ENCODE measurements at places on chromosomes 6 and 20.

GRCh38 chr6:41489120-41489851 lies 56.9 kb upstream of the FOXP4 start:
- H3K27ac ChIP-seq: peak overlapping the region; percentile 21
- no peaks in the 10 kb centered on the region for H3K36me3 ChIP-seq
- no peak for DNase-seq
- H3K27me3 ChIP-seq: no peaks in the 10 kb centered on the region
- no peak overlapping the region for H3K4me3 ChIP-seq

DNA sequence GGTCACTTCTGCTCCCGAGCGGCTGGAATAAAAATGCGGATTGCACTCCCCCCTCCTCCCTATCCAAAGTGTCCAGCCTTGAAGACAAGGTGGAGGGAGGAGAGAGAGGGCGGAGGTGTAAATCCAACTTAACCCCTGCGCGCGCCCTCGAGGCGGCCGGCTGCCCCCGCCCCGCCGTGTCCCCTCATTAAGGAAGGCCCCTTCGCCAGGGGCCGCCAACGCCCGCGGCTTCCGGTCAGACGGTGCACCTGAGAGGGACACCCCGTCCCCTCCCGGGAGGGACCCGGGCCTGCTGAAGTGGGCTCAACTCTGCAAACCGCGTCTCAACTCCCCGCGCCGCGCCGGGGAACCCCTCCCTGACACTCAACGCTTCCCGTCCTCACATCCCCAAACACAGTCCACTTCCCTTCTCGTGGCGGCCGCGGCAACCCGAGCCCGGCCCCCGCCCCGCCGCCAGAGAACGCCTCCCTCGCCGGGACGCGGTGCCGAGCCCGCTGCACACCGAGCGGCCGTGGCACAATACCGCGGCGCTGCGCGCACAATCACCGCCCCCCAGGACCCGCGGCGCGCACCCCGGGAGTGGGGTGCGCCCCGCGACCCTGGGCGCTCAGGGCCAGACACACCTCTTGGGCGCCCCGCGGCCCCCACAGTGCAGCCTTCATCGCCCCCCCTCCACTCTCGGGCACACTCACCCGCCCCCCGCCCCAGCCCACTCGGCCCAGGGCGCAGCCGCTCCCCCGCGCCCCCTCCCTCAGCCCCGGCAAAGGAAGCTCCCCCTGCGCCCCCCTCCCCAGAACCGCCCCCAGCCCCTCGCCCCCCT lies 102.5 kb downstream of the NOL4L start:
- DNase-seq: peak; percentile 48
- H3K4me3 ChIP-seq: peak overlapping the region; percentile 93
- H3K27ac ChIP-seq: peak overlapping the region; percentile 95
- peaks cover 54% of the 10 kb centered on the region for H3K4me1 ChIP-seq
- peaks cover 2% of the 10 kb centered on the region for H3K27me3 ChIP-seq

DNA sequence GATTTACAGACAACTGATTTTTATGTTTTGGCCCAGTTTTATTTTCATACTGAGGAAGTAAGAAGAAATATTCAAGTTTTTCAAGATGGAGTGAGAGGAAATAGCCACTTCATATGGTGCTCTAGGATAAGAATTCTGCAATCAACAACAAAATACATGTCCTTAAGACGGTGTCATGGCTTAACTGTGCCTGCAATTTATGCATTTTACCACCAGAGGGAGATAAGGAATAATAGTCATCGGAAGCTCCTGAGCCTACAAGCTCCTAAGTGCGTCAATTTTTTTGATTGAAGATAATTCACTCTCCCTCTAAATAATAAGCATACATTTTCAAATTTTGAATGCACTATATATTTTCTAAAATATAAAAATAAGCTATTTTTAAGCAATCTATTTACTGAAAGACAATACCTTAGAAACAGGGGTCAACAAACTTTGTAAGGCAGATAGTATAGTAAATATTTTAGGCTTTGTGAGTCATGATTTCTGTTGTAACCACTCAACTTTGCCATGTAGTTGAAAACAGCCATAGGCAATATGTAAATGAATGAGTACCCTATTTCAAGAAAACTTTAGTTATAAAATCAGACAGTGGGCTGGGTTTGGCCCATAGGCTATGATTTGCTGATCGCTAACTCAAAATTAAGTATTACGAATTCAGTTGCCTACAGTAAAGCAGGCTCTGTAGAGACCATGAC lies 230.9 kb upstream of the DTNBP1 start:
- H3K4me1 ChIP-seq: peaks cover 3% of the 10 kb centered on the region
- peaks cover 26% of the 10 kb centered on the region for H3K27me3 ChIP-seq
- no peak overlapping the region for H3K4me3 ChIP-seq

GRCh38 chr20:44660581-44660980 lies 9.1 kb upstream of the ADA start:
- H3K27me3 ChIP-seq: peaks cover 13% of the 10 kb centered on the region
- H3K27ac ChIP-seq: no peak overlapping the region
- DNase-seq: no peak
- no peak overlapping the region for H3K4me3 ChIP-seq
- no peaks in the 10 kb centered on the region for H3K36me3 ChIP-seq
- H3K4me1 ChIP-seq: no peaks in the 10 kb centered on the region

- no peak overlapping the region for H3K4me3 ChIP-seq
- peaks cover 37% of the 10 kb centered on the region for H3K4me1 ChIP-seq
- peaks cover 41% of the 10 kb centered on the region for H3K27me3 ChIP-seq
These were observed 54.9 kb upstream of the FRMD1 start for GRCh38 chr6:168133687-168134559.

GRCh38 chr6:150880336-150880735 lies 14.8 kb downstream of the MTHFD1L start:
- peaks cover 21% of the 10 kb centered on the region for H3K4me1 ChIP-seq
- H3K36me3 ChIP-seq: peaks cover 7% of the 10 kb centered on the region
- no peak for DNase-seq
- no peak overlapping the region for H3K27ac ChIP-seq
- no peak overlapping the region for H3K4me3 ChIP-seq

GRCh38 chr6:117232196-117232595 lies 33.2 kb upstream of the VGLL2 start:
- no peak overlapping the region for H3K27ac ChIP-seq
- no peaks in the 10 kb centered on the region for H3K4me1 ChIP-seq
- no peak overlapping the region for H3K4me3 ChIP-seq
- DNase-seq: no peak

DNA sequence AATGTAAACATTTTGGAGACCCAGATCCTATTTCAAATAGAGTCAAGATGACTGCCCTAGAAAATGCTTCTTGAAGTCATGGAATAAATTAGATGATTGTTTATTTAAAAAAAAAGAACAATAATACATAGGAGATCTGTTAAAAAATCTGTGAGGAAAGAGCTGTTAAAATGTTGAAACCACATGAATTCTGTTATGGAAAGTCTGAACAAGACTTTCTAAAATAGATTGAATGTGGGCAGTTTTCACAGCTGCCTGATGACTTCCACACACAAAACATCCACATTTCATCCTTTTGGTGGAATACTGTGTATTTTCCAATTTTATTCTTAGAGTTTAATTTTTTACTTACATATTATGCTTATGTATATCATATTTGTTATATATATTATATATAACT lies 186.1 kb downstream of the LAMA2 start:
- DNase-seq: no peak
- no peaks in the 10 kb centered on the region for H3K27me3 ChIP-seq
- H3K4me1 ChIP-seq: no peaks in the 10 kb centered on the region

- H3K27me3 ChIP-seq: no peaks in the 10 kb centered on the region
- H3K4me1 ChIP-seq: peaks cover 20% of the 10 kb centered on the region
- no peak for DNase-seq
- no peak overlapping the region for H3K4me3 ChIP-seq
- peak overlapping the region; percentile 10 for H3K27ac ChIP-seq
- H3K36me3 ChIP-seq: no peaks in the 10 kb centered on the region
These were observed 268.3 kb upstream of the FAM83B start for GRCh38 chr6:54578261-54578660.

- no peak for DNase-seq
- H3K27ac ChIP-seq: no peak overlapping the region
- peaks cover 27% of the 10 kb centered on the region for H3K27me3 ChIP-seq
These were observed 27.9 kb downstream of the NTSR1 start for GRCh38 chr20:62736407-62737071.

DNA sequence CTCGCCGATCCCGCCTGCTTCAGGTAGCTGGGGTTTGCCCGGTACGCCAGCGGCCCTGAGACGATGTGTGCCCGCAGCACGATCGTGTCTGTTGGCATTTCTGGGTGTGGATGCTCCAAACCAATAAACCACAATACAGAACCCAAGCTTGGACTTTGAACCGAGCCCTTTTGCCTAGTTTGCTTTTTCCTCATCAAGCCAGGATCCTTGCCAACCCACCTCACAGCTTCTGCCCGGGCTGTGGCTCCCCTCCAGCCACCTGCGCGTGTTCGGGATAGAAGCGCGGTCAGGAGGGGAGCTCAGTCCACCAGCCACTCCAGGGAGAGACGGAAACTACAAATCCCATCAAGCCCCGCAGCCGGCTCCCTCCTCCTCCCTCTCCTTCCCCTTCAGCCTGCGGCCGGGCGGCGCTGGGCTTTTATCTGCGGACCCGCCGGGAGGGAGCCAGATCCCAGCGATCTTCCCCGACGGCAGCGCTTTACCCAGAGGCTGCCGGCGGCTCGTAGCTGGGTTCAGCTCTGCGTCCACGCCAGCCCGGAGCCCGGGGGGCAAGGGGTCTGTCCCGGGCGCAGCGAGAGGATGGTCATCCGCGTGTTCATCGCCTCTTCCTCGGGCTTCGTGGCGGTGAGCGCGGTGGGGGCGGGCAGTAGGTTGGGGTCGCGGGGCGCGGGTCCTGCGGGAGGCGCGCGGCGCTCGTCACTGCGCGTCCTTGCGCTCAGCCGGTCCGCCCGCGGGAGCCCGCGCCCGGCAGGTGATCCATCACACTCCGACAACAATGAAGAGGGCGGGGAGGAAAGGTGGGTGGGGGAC lies at the start of gene SH3BGRL2:
Gene SH3BGRL2 (plus strand): TSS at position 447 of the 810 bp plus-strand sequence. CDS start 133 bp downstream, at position 580.
- H3K27me3 ChIP-seq: no peaks in the 10 kb centered on the region
- peaks cover 5% of the 10 kb centered on the region for H3K36me3 ChIP-seq
- peak within 1 kb of the TSS; percentile 97 for H3K27ac ChIP-seq
- H3K4me1 ChIP-seq: peaks cover 39% of the 10 kb centered on the region
- peak; percentile 79 for DNase-seq

GRCh38 chr6:89138173-89138572 lies 7.7 kb upstream of the PM20D2 start:
- H3K4me3 ChIP-seq: no peak overlapping the region
- H3K4me1 ChIP-seq: peaks cover 22% of the 10 kb centered on the region
- no peak for DNase-seq

- H3K27ac ChIP-seq: no peak overlapping the region
- no peaks in the 10 kb centered on the region for H3K36me3 ChIP-seq
- H3K4me1 ChIP-seq: no peaks in the 10 kb centered on the region
- no peak for DNase-seq
These were observed 151.8 kb upstream of the PRND start for GRCh38 chr20:4569865-4570264.

DNA sequence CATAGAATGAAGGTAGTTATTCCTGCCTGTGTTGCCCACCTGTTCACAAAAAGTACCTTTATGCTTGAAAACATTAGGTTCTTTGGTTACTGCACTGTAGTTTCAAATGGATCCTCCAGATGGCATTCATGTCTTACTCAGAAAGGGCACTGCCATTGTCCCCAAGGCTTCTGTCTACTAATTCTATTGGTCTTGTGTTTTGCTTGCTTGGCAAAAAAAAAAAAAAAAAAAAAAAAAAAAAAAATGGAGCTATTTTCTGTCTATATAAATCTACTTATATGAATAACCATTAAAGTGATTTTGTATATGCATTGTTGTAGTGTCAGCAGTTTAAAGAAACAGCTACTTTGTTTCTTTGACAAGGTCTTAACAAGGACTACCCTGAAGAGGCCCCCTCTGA lies 12.7 kb upstream of the EFHC1 start:
- H3K27ac ChIP-seq: no peak overlapping the region
- no peak for DNase-seq

DNA sequence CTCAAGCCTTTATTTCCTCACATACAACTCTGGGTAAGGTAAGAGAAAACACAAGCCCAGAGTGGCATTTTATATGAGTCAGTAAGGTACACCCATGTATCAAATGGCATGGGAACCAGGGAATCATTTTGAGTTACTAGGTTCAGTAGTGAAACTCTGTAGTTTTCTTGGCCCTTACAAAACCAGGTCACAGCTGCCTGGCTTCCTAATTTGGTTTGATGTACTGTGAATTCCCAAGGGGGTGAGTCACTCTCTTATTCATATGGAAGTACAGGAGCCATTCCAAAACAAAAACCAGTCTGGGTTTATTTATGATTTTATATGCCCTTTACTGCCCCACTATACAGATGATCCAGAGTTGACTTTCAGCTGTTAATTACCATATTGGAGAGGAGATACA lies 70.7 kb downstream of the PDE7B start:
- H3K4me1 ChIP-seq: no peaks in the 10 kb centered on the region
- H3K27ac ChIP-seq: no peak overlapping the region
- H3K36me3 ChIP-seq: no peaks in the 10 kb centered on the region
- no peak for DNase-seq

DNA sequence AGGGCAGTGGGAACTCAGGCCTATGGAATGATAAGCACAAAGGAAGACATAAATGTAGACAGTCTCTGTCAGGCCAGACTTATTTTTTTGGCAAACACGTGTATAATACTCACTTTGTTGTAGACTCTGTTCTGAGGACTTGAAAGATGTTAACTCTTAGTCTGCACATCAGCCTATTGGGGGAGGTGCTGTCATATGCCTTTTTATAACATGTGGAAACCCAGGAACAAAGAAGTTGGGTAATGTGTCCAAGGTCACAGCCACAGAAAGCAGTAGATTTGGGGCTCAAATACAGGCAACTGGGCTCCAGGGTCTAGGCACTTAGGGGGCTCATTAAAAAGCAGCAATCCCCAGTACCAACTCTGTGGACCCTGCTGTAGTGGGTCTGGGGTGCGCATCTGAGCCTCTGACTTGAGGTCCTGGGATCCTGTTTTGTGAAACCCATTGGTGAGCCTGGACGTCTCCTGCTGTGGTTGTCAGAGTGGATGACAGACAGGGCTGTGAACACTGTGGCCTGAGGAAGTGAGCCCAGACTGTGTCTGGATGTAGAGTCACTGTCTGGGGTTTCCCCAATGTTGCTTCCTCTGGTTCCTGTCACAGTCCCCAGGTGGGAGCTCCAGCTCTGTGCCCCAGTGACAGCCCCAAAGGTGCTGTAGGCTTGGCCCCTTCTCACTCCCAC lies 50.0 kb downstream of the CDH26 start:
- H3K27me3 ChIP-seq: peaks cover 5% of the 10 kb centered on the region
- H3K27ac ChIP-seq: no peak overlapping the region
- no peak for DNase-seq
- peaks cover 3% of the 10 kb centered on the region for H3K36me3 ChIP-seq
- H3K4me1 ChIP-seq: peaks cover 2% of the 10 kb centered on the region

DNA sequence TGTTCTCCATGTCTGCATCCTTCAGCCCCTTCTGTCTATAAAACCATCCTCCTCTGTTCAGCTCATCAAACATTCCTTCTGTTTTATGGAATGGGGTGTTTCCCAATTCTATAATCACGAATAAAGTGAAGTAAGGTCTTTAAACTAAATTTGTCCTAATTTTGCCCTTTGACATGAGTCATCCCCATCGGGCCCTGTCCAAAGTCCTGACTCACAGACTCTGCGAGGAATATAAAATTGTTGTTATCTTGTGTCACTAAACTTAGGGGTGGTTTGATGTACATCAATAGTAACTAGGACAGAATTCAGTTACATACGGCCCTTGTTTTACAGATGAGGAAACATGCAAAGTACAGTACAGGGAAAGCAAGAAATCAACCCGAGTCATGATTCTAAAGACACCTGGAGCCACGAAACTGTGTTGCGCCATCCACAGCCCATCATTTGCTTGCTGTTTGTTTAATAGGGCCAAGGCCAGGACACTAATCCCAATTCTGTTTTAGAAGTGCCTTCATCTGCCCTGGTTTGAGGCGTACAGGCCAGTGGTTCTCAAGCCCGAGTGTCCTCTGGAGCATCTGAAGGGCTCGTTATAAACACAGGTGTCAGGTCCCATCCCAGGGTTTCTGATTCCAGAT lies 2.8 kb downstream of the ACSS1 start:
- H3K27me3 ChIP-seq: peaks cover 74% of the 10 kb centered on the region
- no peaks in the 10 kb centered on the region for H3K4me1 ChIP-seq
- no peak overlapping the region for H3K4me3 ChIP-seq
- no peak for DNase-seq

Data from progenitor cell of endocrine pancreas (in vitro differentiated cells).